BE2C (cell line): ENCODE measurements at places on chromosomes 16 and 17.

DNA sequence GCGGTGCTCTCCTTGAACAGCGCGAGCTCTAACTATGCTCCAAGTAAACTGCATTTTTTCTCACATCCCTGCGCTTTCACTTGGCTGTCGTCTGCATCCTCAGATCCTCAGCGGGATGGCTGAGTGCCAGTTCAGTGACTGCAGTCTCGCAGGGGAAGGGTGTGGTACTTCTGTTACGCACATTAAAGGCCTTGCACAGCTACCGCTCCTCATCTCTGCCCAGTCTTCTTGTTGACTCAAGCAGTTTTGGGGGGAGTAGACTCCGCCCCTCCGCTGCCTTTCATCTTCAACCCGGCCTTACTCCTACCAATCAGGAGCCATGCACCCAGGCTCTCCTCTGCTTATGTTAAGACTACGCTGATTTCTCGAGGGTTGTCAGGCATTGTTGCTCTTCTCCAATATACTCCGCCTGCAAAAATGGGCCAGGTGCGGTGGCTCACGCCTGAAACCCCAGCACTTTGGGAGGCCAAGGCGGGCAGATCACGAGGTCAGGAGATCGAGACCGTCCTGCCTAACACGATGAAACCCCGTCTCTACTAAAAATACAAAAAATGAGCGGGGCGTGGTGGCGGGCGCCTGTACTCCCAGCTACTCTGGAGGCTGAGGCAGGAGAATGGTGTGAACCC, 10.0 kb downstream of the ATP5PD start:
- DNase-seq = peak; percentile 34

- DNase-seq = no peak
These were observed 916 bp downstream of the E2F4 start for GRCh38 chr16:67192781-67193361.

DNA sequence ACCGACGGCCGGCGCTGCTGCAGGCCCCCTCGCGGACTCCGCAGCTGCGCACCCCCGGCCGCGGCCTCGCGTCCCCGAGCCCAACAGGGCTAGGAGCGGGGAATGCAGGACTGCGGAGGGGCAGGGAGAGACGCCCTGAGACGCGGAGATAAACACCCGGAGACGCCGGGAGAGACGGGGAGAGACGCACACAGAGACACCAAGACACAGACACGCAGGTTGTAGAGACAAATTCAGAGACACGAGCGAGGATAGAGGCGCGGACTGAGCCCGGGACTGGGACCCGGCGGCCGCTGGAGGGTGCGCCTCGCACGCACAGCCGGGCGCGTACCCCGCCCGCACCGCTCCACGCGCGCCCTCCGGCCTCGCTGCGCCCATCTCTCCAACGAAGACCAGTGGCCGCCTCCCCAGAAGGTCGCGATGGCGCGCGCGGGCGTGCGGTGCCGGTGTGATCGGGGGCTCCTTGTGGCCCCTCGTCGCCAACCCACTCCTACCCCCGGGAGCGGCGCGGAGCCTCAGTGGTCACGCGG, 902 bp downstream of the STAC2 start:
- DNase-seq = no peak

DNA sequence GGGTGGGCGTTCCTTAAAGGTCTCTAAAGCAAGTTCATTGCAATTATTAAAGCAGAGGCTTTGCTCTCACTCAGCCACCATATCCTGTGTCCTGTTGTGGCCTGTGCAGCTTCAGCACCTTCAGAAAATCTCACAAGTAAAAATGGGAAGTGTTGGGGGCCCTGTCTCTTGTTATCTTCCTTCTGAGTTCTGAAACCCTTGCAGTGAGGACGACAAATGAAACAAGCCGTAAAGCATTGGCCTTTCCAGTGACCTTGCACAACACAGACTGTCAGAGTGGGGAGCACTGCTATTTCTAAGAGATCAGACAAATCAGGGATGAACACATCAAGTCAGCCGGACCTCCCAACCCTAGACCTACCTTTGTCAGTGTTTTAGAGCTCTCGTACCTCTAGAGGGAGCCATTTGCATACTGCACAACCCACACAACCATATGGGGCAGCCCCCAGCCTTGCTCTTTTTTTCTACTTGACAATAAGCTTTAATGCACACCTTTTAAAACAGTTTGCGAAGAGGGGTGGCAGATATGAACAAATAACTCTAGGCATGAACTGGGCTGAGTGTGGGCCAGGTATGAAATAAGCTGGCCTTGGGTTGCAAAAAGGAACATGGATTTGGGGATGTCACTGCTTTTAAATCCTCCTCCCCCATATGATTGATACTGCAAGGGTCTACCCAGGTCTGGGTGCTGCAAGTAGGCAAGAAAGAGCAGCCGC, 89.8 kb downstream of the KATNIP start:
- DNase-seq = peak; percentile 59

DNA sequence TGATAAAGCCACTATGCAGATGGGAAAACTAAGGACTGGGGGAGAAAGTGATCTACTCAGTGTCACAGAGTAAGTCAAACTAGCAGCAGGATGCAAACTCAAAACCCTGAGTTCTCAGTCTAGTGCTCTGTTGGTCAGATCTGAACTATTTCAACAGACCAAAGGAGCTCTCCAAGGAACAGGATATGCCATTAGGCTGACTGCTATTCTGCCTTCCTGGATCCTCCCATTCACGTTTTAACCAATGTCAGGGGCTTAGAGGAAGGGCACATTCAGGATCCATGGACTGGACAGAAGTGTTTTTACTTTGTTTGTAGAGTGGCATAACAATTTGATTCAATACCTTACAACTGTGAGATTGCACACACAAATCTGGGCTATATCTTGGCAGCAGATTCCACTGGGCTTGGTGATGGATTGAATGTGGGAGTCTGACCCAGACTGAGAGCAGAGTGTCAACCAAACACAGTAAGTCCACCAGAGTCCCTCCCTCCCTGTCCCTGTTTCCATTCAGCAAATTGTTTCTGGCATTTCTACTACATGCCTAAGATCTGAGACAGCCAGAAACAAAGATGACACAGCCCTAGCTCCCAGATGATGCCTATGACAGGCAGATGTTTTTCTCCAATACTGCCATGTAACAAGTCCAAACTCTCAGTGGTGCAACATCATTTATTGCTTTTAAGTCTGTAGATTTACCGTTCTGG, 337.8 kb upstream of the CDH5 start:
- no peak for DNase-seq

DNA sequence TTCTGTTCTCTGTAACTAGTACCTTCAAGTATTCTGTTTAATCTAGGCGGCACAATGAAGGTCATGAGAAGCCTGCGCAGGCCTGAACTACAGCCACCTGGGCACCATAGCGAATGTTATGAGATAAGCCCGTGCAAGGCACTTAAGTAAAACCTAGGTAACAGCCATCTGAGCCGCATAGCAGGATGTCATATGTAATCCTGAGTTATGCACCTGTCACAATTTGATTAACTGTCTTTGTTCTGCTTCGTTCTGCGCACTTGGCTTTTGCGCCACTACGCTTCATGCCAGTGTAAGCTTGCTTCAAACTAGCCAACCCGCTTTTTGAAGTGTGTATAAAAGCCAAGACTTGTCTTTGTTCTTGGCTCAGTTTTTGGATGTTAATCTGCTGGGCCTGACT, 449.8 kb downstream of the KCNJ18 start:
- DNase-seq = no peak

GRCh38 chr17:16108386-16108785, 106.9 kb downstream of the NCOR1 start:
- no peak for DNase-seq

DNA sequence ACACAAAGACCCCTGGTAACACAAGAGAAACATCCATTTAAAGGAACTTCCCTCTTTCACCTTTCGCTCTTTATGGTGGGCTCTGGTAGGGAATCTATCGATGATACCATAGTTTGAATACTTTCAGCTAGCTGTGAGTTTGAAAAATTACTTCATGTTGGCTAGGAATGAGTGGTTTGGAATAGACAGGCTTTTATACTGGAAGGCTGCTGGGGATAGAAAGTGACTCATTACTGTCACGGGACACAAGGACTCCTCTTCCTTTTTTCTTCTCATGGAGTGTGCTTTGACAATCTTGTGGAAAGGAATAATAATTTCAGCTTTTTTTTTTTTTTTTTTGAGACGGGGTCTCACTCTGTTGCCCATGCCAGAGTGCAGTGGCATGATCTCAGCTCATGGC, 76.9 kb downstream of the CYB561 start:
- no peak for DNase-seq
